ENCODE measurements at places on chromosomes 11 and 22. TPM values are rescaled to one million over a fixed set of nuclear protein-coding genes. Genes with fewer than 3 reads are reported as not detected.
A peak's percentile ranks its signal among the peaks of the same experiment; 100 is the strongest.

DNA sequence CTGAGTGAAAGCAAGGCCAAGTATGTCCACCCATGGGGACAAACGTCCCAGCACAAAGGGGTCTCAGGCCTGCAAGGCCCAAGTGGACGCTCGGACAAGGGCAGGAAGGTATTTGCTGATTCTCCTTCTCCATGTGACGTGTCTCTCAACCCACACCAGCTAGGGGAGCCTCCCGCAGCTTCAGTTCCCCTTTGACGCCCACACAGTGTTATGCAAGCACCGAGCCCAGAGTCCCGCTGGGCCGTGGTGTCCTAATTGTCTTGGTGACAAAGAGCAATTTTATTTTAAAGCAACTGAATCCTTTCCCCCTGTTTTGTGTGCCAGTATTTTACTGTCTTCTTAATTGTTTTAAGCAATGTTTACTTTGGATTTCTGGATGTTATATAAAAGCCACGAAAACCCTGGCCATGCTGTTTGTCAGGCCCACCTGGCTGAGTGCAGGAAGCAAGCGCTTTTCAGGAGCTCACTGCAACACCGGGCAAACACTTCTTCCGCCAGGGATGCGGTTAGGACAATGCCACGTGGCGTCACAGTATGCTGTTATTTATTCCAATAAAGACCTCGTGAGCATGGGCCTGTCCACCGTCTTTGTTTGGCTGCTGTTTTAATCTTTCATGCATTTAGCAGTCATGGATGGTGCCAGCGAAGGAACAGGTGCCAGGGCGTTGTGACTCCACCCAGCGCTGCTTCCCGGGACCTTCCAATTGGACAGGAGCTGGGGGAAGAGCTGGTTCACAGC is 8.2 kb upstream of the PARVG start:
- DNase-seq = peak; percentile 54

GRCh38 chr11:47969401-47969800 is 11.0 kb upstream of the PTPRJ start:
- DNase-seq = no peak

The TBX10 gene
- not detected for total RNA-seq

- peak; percentile 64 for DNase-seq
These were observed 420 bp upstream of the TRIM44 start for GRCh38 chr11:35662061-35662648.

The MRPL11 gene
- total RNA-seq = 69.6 TPM

- no peak for DNase-seq
These were observed 5.1 kb upstream of the BAIAP2L2 start for GRCh38 chr22:38115423-38116205.

The LMO2 gene
- 0.34 TPM for total RNA-seq

The IGSF9B gene
- 5.6 TPM for total RNA-seq

DNA sequence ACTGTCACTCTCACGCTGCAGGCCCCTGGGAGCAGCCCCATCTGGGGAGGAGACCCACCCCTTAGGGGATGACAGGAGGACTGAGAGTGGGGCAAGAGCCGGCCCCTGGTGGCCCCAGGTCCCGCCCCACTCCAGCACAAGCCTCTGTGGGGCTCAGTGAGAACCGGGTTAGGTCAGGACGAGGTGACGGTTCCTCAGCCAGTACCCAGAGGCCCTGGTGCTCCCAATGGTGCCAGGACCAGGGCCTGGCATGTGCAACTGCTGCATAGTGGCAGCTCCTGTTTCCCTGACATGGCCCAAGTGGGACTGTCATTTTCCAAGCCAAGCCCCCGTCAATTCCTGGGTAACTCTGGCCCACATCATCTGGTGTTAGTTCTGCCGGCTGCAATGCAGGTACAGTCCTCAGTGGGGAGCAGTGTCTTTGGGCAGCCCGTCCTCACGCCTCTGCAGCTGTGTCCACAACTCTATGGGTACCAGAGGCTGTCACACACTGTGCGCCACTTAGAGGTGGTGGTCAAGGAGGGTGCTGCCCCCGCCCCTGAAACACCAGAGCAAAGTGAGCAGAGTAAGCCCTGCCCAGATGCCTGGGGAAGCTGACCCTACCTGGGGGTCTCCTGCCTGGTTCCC is 15.9 kb downstream of the CHID1 start:
- no peak for DNase-seq

GRCh38 chr11:13358596-13359270 is 81.1 kb downstream of the BMAL1 start:
- no peak for DNase-seq

DNA sequence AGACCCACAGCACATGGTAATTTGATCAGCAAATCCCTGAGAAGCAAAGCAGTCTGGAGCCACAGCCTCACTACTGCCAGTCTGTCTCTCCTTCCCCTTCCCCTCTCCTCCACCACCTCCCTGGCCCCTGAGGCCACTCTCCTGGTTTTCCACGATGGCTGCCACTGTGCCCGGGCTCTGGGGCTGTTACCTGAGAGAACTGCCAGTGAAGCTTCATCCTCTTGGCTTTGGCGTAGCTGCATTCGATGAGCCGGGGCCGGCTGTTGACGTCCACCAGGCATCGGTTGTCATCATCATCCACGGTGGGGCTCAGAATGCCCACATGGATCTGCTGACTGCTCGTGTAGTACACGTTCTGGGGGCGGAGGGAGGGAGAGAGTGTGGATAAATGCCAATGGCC is 60.2 kb downstream of the CSNK2A3 start:
- DNase-seq = no peak

The DMC1 gene
- 3.8 TPM for total RNA-seq

The DNAJB7 gene
- total RNA-seq = not detected

GRCh38 chr22:46657996-46658947 is 38.1 kb downstream of the GRAMD4 start:
- no peak for DNase-seq

DNA sequence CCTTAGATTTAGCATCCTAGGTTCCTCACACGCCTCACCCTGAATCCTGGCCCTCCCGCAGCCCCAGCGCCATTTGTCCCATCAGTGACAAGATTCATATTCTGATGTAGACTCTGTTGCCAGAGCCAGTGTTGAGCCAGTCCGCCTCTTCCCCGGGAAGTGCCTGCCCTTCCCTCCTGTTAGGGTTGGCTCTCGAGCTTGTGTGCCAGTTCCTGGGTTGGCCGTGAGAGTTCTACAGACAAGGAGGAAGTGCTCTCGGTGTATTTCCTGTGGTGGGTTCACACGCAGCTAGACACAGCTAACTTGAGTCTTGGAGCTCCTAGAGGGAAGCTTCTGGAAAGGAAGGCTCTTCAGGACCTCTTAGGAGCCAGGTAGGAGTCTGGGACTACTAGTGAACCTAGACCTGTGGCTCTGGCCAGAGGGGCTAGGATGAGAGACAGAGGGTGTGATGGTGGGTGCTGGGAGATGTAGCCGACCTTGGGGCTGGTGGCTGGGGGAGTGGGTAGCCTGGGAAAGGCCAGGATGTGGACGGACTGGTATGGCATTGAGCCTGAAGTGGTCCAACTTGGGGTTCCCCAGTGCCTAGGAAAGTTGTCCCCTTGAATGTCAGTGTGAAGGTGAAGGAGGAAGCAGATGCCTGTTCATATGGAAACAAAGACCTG is at the start of gene IL18BP:
TSS of gene IL18BP (plus strand) at position 261 of the 662 bp plus-strand sequence. CDS start 1,076 bp downstream, outside the sequence.
- DNase-seq = no peak

The MIOX gene
- 3.9 TPM for total RNA-seq

The LYVE1 gene
- total RNA-seq = not detected

- no peak for DNase-seq
These were observed 1.1 kb downstream of the GVQW3 start for GRCh38 chr11:76382209-76382608.

The TRIM49 gene
- total RNA-seq = not detected

GRCh38 chr22:44595841-44596341 is 97.9 kb upstream of the RTL6 start:
- DNase-seq = no peak

The HSPB2 gene
- total RNA-seq = not detected

The WNT11 gene
- 0.30 TPM for total RNA-seq

DNA sequence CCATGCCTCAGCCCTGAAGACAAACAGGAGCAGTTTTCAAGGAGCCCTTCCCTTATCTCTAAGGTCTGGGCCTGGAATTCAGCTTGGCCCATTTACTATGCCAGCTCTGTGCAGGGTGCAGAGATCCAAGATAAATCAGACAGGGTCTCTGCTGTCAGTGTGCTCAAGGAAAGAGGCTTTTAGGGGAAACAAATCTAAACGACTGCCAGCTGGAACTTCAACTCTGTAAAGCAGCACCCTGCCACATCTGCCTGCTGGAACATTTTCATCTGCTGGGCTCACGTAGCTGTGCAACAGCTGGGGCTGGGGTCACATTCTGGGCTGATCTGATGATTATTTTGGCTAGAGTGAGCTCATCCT is 19.8 kb upstream of the EHF start:
- no peak for DNase-seq

DNA sequence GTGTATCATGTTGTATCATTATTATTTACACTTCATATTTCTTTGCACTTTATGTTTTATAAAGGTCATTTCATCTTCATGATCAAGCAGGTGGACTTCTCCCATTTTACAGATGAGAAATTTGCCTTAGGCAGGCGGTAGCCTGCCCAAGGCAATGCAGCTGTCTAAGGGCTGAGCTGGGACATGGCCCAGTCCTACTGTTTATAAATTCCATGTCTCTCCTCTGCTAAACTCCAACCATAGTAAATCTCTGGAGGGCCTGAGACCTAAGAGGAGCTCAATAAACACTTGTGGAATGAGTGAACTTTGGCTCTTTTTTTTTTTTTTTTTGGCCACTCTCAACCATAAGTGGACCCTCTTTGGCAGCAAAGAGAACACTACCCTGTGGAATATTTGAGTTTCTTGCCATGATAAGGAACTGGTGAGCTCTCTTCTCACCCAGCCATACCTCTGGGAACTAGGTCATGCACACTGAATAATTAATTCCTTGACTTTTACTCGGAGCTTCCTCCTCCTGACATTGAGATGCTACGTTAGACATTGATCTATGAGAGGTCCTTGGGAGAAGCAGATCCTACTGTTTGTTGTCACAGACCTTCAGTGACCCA is 29.9 kb downstream of the MICAL2 start:
- DNase-seq = no peak

DNA sequence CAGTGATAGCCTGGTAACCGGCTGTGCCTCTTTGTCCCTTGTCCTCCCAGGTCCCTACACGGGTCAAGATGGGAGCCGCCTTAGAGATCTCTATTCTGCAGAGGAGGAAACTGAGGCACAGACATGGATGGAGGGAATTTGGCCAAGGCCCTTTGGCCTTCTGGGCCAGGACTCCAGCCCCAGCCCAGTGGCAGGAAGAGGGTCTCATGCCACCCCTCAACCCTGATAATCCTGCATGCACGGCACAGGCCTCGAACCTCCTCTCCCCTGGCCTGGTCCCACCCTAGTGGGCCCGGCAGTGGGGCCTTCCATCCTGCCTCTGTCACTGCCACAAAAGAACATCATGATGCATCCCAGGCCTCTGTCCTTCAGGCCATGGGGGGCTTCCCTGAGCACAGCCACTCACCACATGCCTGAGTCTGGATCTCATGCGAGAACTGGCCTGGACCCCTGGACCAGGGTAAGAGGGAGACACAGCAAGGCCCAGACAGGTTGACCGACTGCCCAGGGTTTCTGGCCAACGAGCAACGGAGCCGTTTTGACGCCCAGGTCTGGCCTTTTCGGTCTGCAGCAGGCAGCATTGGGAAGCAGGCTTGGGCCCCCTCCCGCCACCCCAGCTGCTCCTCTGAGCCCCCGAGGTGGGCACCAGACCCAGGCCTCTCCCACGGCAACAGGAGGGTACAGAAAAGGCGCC is 6.5 kb downstream of the LINC01488 start:
- no peak for DNase-seq

DNA sequence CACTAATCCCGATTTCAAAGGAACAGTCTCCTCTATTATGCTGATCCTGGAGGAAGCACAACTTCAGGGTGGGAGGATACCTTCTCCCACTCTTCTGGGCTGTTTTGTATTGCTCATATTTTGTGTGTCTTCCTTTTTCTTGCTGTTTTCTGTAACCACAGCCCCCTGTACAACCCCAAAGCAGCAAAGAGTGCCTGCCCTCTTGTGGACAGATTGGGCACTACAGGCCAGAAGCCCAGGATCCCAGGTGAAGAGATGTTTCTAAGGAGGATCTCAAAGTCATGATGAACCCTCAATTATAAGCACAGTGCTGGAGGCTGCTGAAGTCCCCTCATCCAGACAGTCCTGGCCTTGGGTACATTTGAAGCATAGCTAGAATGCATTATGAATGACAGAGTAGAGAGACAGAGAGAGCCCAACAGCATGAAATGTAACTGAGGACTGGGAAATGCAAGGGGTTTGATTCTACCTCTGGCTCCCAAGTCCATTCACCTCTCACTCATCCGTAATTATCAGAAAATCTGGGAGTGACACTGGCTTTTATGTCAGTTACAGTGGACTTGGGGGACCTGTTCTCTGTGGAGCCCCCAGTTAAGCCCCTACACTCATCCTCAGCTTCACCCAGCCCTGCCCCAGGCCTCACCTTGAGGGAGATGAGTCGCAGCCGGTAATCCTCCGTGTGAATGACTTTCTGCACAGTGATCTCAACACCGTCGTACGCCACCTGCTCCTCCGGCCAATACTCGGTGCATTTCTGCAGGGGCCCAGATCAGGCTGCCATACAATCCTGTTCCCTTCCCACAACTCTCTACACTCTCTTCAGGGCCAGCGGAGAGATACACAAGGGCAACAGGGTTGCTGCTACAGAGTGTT is 6.2 kb upstream of the IGSF22 start:
- DNase-seq = peak; percentile 82

GRCh38 chr11:62830904-62831519 is 839 bp downstream of the STX5 start:
- DNase-seq = no peak

The BTG4 gene
- total RNA-seq = not detected

DNA sequence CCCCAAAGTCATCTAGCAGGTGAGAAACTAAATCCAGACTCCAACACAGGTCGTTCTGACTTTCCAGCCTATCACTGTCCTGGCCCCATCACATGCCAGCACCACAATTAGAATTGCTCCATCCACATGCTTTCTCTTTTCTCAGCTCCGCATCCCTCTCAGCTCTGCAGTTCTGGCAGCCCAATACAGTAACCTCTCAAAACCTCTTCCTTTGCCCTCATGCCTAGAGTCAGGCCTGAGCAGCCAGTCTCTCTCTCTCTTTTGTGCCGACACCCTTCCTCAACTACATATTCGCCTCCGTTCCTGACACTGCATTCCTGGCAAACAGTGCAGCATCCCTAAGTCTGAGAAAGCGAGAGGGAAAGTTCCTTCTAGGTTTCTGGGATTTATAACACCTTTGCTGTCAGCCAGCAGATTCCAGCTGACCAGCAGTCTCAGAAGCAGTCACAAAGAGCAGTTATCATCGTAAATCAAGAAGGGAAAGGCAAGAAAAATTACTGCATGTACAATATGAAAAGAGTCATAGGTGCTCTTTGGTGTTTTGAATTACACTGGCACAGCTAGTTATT is 258.0 kb downstream of the FAT3 start:
- no peak for DNase-seq

GRCh38 chr22:40857309-40857855 is 434 bp downstream of the XPNPEP3 start:
- DNase-seq = peak; percentile 54

Measured in Karpas-422 (cell line).